ENCODE measurements at places on chromosomes 5 and 9.

DNA sequence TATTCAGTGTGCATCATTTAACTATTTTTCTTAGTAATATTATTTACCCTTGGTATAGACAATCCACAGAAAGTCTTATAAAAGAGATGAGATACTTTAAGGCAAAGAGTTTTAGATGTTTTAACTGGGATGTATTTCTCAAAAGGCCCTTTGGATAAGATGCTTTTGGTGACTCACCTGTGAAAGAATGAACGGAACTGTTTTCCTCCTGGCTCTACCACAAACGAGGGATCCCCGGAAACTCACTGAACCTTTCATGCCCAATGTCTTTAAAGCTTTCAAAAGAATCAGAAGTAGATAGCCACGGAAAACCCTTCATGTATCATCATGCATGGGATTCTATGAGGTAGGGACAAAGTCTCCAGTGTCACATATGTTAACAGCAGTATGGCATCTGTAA, 1.6 kb downstream of the ZNF782 start:
- no peak for DNase-seq

DNA sequence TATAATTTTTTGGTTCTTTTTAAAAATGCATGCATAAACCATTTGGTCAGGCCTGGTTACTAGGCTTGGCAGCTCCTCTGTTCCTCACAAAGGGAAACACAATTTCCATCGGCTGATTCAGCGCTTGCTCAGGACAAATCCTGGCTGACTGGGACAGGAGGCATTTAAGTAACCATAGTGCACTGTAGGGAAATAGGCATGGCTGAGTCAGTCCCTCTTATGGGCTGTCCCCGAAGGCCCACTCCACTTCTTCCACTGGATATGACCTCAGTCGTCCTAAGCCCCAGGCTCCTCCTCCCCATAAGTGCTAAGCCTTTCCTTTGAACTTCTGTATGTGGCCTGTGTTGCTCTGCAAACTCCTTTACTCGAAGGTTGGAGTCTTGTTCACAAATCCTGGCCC, 71.2 kb upstream of the GLIS3 start:
- no peak for DNase-seq

DNA sequence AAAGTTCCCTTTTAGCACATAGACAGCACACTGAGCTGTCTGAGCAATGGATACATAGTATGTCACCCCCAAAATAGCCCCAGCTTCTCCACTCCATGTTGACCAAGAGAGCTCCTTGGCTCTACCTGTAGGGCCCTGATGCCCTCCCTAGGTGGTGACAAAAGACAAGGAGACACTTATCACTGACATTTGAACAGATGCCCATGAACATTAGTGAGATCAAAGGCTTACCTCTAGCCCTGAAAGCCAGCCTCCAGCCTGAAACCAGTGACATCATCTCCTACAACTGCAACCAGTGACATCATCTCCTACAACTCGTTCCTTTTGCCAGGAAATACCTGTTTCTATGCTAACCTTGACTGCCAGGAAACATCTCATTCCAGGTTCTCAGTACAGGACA, 122.7 kb downstream of the FSTL4 start:
- DNase-seq = no peak

GRCh38 chr9:100294806-100295205, 57.9 kb downstream of the TEX10 start:
- DNase-seq = no peak

DNA sequence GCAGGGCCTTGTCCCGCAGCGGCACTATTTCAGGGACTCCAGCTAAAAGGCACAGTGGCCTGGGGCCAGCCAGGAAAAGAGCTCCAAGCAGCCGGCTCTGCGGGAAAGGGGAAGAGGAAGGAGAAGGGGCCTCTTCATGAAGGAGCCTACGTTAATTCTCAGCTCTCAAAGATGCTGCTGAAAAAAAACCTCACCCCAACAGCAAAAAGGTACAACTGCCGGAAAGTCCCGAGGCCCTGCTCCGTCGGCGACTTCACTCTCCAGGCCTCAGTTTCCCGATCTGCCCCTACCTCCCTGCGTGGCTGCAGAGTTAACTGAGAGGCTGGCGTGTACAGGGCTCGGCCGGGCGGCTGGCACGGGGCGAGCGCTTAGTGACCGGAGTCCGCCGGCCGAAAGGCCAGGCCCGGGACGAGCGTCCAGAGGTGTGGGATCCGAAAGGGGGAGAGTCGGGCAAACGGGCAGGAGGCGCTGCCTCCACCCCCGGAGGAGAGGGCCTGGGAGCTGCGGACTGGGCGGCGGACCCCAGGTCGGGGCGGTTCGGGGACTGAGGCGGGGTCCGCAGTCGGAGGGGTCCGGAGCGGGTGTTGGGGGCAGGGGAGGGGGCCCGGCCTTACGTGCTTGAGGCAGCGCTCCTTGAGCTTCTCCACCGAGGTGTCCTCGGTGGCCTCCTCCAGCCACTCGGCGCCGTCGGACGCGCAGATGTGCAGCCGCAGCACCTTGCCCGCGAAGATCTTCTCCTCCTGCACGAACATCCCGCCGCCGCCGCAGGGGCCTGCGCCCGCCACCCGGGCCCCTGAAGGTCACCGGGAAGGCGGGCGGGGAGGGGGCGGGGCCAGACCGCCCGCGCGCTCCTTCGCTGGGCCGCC, 529 bp downstream of the UBAC1 start:
- no peak for DNase-seq

DNA sequence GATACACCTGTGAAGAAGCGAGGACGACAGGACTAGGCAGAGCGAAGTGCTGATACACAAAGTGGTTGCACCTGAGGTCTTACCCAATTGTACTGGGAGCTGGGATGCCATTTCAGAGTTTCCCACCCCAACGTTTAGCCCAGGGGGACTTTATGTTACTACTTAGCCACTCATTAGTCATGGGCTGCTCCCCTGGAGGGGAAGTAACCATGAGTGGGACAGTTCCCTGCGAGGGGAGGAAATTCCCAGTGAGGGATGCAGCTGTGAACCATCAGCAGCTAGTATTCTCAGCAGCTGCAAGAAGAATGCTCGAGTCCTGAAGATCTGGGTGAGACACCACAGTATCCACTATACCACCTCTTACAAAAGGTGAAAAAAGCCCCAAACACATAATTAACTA, 93.7 kb upstream of the ACTBL2 start:
- no peak for DNase-seq
